ENCODE measurements at places on chromosomes 2 and 18.
A peak's percentile ranks its signal among the peaks of the same experiment; 100 is the strongest.

- no peak for DNase-seq
Measured at GRCh38 chr2:180048251-180048650, 41.2 kb upstream of the CWC22 start.

DNA sequence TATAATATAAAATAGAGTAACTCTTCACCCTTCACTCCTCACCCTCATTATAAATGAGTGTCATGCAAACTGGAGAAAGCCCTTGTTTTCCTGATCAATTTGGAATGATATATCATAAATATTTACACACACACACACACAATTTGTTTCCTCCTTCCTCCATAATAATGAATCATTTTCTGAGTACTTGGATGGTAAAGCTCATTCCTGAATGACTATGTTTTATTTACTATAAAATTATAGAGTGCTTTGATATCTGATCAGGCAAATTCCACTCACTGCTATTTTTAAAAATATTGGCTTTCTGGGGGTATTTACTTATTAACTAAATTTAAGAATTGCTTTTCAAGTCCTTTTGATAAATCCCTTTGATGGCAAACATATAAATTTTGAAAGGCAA, 1125.5 kb upstream of the CNTNAP5 start:
- DNase-seq = no peak

DNA sequence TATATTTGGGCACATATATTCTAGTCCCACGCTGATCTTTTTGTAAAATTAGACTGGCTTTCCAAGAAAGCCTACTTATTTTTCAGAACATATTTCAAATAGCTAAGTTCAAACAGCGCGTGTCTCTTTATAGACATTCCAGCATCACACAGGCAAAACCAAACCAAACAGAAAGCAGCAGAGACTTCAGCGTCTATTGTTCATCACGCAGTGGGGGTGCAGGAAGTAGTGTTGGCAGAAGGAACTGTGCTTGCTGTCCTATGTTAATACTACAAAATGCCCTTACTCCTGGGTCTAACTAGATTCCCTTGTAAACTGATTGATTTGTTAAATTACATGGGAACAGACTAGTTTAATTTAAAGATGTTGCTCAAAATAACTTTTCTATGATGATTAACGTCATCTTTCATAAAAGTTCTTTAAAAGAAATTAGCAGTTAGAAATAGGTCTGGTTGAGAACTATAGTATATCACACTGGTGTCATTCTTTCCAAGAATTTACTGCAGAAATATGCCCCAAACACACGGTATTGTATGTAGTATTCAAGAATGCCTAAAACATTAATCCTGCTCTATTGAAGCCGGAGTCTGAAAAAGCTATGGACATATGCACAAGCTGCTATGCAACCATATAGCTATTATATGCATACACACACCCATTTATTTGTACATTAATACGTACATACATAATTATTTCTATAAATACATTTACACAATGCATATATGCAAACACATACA, 436.3 kb downstream of the CBLN2 start:
- no peak for DNase-seq

DNA sequence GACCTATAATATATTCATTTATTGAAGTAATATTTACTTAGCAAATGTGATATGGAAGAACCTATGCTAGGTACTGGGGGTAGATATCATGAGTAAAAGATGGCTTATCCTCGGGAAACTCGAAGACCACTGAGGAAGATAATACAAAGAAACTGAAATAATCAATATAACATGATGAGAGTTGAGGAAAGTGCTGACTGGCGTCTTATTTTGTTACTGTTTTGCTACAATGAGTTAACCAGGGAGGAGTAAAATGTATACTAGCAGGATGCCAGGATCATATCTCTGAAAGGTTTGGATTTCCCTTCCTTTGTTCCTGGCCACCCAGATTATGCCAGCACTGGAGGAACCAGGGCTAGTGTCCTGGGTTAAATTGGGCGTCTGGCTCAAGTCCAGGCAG, 111.7 kb upstream of the SPATS2L start:
- DNase-seq = no peak

- DNase-seq = no peak
Measured at GRCh38 chr2:33210626-33211025, 263.9 kb downstream of the LTBP1 start.

- DNase-seq = no peak
Measured at GRCh38 chr18:48488388-48488850, 50.4 kb upstream of the CTIF start.

GRCh38 chr18:33901894-33902512, 322.7 kb downstream of the NOL4 start:
- no peak for DNase-seq

GRCh38 chr2:36137612-36138011, 218.0 kb upstream of the CRIM1 start:
- DNase-seq = no peak

DNA sequence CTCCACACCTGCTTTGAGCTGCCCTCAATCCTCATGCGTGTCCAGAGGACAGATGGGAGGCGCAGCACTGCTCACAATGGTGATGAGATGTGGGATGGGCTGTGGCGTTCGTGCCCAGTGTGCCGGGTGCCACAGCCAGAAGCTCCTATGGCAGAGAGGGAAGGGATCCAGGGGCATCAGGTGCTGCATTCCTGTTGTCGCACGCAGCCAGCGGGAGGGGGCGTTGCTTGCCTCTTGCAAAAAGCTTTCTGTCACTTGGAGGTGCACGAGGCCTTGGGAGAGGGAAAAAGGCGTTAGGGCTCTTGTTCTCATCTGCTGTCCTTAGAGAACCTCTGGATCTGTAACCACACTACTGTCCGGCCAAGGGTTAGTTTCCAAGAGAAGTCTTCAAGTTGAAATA, 29.2 kb upstream of the ALLC start:
- peak; percentile 36 for DNase-seq

GRCh38 chr2:144230448-144231085, 289.4 kb downstream of the ZEB2 start:
- DNase-seq = no peak

GRCh38 chr2:190425221-190425866, 17.2 kb downstream of the MFSD6 start:
- no peak for DNase-seq

GRCh38 chr2:43417300-43417699, 178.5 kb downstream of the THADA start:
- no peak for DNase-seq

DNA sequence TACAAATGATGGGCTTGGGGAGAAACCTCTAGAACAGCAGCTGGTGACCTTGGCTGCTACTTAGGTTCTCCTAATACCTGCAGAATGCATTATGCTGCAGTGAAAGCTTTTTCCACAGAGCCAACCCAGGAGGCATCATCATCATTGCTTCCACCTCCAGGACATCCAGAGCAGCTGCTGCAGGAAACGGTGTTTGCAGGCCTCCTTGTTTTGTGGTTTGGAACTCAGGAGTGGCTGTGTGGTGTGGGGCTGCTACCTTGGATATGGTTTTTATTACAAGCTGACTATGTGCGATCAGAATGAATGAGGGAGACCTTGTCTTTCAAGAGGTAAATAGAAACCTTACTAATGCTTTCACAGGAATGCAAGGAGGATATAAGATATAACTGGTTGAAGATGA, 82.9 kb upstream of the MCFD2 start:
- DNase-seq = no peak

DNA sequence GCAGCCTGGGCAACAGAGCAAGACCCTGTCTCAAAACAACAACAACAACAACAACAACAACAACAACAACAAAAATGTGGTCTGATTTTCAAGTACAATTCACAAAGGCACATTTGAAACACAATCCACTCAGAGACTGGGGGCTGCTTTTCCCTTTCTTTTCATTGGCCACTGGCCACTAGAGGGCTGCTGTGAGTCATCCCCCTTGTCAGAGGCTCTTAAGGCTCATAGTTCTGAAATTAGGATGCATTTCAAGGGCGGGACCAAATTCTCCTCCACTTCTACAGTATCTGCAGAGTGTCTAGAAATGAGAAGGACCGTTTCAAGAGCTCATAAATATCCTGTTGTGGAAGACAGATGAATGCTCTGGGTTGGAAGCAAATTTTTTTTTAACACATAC, 285.4 kb downstream of the NRXN1 start:
- no peak for DNase-seq

DNA sequence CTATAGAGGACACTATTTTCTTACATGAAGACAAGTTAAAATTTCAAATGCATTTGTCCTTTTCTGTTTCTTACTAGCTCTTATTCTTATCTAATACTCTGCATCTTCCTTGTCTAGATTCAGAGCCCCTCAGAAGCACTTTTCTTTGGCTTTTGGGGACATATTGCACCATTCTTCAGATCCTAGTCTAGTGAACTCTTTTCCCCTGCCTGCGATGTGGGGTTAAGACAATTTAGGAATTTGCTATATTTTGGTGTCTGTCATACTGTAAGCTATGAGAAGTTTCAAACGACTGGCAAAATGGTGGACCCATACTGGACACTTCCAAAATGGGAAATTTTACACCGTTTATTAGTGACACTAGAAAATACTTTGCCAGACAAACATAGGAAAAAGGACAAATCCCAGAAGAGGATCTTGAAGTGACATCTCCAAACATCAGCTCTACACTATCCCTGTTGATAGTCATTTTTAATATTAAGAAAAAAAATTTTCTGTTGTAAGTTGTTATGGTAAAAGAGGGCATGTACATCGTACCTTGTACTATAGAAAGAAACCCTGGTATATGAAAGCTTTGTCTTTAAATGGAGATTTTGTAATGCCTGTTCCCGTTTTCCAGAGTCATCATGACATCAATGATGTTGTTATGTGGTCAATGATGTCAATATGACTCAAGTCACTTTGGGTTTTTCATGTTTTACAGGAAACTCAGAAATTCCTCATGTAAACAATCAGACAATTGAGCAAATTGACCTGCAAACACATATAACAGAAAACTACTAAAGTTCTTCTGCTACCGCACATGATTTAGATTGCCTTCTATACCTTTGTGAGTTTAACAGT, 4.4 kb upstream of the KYNU start:
- DNase-seq = no peak

- no peak for DNase-seq
Measured at GRCh38 chr2:187511356-187512315, 42.6 kb downstream of the TFPI start.

- no peak for DNase-seq
Measured at GRCh38 chr2:238230699-238231098, 9.1 kb downstream of the HES6 start.

- no peak for DNase-seq
Measured at GRCh38 chr2:63344575-63345284, 243.5 kb downstream of the WDPCP start.
